ENCODE measurements at places on chromosomes 16 and 17.

DNA sequence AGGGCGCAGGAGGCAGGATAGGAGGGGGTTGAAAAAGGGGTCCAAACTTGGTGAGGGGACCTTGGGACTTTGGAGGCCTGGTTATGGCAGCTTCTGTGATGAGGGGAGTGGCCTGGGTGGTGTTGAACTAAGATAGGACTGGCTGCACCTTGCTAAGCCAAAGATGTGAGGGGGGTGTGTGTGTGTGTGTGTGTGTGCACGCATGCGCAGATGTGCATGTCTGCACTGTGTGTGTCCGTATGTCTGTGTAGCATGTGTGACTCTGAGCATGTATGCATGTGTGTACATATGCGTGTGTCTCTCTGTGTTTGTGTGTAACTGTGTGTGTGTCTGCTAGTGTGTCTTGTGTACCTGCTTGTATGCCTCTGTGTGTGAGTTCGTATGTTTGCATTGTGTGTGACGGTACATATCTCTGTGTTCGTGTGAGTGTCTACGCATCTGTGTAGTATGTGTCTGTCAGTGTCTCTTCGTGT is 4.1 kb downstream of the SLC16A5 start:
- no peak for DNase-seq

GRCh38 chr16:81910366-81910885 is 100.8 kb downstream of the SDR42E1 start:
- DNase-seq = no peak

GRCh38 chr16:81251871-81252270 is 13.4 kb downstream of the BCO1 start:
- peak; percentile 10 for DNase-seq

- no peak for DNase-seq
These were observed 3.0 kb downstream of the DOC2B start for GRCh38 chr17:178292-179065.

DNA sequence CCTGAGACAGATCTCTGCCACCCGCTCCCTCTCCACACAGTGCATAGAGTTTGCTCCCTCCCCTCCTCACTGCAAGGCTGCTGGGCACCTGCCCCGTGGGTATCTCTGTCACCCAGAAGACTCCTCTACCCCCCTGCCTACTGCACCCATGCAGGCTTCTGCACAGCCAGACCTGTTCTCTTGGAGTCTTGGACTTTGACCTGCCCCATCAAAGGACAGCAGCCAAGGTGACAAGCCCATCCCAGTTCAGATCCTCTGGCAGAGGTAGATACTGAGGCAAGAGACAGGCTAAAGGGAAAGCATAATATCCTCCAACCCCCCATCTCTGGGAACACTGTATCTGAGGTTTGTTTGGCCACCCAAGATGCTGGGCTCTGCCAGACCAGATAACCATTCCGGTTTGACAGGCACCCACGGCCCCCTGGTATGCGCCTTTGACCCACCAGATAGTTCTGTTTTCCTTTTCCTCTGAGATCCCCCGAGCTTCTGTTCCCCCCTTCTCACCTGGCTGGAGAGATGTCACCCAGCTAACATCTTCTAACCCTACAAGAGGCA is 239.6 kb downstream of the SOX9 start:
- DNase-seq = no peak

DNA sequence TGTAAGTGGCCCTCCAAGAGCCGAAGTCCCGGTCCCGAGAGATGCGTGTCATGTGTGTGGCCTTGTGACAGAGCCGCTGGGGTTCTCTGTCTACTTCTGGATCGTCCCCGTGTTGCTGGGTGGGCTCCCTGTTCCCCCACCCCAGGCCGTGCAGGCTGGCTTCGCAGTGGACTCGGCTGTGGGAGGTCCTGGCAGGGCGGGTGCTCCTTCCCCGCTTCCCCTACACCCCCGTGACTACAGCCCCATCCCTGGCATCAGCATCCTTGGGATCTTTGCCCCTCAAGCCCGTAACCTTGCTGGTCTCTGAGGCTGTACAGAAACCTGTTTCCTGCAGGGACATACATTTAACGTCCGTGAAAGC is 136.3 kb downstream of the BANP start:
- DNase-seq = no peak

- peak; percentile 56 for DNase-seq
These were observed 31.0 kb upstream of the SLC5A10 start for GRCh38 chr17:18920911-18921441.

DNA sequence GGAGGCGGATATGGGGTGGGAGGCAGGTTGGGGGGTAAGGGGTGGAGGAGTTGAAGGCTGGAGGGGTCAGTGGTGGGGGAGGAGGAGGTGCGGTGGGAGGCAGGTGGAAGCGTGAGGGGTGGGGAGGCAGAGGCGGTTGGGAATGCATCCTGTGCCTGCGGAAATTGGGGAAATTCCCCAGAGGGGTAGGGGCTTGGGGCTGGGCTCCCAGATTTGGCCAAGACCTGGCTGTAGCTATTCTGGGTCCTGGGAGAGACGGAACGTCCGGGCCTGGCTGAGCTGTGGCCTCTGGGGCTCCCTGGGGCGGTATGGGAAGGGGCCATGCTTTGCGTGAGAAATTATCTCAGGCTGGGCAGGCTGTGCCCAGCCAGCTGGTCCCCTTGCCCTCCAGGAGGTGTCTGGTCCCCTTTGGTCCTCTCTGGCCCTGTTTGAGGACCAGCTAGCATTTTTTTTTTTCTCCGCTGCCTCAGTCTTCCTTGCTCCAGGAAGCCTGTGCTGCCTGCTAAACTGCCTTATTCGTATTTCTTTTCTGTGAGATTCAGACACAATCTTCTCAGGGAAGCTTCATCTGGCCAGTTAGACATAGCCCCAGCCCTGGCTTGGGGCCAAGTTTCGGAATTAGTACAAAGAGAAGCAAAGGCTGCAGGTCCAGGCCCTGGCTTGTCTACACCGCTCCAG is 7.3 kb upstream of the TRPV2 start:
- DNase-seq = peak; percentile 54

DNA sequence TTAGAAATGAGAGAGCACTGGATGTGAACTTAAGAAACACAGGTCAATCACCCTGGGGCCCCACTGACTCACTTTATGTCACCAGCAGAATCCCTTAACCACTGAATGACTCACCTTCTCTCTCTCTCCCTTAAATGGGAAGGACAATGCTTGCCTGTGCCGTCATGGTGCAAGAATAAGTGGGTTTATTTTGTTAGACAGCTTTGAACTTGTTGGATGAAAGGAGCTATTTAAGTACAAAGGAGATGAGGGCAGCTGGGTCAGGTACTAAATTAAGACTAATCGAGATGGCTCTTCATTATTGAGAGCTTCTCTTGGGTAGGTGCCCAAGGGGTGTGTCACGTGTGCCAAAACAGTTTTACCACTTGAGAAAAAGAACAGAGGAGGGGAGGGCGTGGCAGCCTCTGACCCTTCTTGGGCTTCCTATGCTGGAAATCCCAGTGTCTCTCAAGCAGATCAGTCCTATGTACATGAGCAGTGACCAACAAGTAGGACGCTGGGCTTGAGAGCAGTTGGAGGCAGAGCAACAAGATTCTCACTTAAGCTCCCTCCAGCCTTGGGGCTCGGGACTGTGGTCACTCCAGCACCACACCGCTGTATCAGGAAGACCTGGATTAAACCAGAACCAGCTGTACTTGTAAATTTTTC is 6.7 kb upstream of the KRT31 start:
- DNase-seq = peak; percentile 97

DNA sequence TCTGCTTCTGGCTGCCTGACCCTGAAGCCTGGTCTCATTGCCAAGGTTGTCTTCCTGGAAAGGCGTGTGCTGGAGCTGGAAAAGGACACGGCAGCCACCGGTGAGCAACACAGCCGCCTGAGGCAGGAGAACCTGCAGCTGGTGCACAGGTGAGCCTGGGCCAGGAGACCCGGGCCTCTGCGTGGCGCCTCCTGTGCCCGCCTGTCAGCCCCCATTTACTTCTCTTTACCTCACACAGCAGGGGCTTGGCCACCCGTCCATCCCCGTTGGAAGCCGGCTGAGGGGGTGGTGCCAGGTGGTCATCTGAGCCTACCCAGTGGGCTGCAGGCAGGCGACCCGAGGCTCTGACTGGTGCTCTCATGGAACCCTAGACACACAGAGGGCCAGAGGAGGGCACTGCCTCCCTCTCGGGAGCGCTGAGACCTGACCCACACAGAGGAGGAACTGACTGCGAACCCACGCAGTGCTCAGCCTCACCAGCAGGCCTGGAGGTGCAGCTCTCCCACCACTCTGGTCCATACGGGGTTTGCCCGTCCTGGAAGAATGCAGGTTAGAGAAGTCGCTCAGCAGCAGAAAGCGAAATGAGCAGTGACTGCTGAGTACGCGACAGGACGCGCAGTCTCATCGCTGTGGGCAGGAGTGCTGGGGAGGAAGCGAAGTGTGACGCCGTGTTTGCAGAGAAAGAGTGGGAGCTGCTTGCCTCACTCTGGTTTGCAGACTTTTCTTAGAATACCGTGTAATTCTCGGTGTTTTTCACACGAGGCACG is 21.9 kb upstream of the CAPN15 start:
- no peak for DNase-seq

Data from GM23248 (cell line).